GM12891 (cell line): ENCODE measurements at places on chromosomes 11 and 22.

- peak; percentile 39 for DNase-seq
Measured at GRCh38 chr11:9250139-9250582, 15.0 kb downstream of the DENND5A start.

DNA sequence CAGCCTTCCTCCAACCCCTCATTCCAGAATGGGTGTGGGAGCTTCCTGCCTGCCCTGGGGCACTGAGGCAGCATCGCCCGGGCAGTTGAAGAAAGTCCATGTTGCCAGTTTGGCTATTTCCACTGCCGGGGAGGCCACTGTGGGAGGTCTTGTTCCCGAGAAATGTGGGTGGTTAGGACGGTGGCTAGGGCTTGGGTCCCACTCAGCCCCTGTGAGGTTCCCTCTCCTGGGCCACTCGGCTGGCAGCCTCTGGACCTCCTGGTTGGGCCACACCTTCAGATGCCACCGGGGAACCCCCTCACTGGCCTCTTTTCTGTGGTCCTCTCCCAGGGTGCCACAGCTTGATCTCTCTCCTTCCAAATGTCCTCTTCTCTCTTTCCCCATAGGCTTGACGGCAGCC lies 5.1 kb upstream of the PPP6R3 start:
- no peak for DNase-seq

DNA sequence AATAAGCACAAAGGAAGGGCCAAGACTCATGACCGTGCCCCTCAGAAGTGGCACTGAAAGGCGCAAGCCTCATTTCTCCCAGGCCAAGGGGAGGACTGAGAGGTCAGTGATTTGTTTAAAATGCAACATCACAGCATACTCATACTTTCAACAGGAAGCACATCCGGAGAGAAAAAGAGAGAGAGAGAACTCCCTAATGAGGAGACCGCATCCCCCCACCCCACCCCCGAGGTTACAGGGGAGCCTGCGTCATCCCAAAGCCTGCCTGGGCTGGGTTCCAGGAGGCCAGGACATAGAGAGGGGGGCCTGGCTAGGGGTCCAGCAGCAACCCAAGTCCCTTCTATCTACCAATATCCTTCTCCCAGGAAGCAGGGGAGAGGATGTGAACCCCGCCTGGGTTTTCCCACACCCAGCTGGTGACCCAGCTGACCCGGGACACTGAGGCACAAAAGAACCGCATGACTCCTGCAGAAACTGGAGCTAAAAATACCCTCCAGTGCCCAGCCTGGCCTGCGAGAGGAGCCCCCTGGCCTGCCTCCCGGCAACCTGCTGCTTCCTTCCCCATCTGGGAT lies 3.8 kb downstream of the CSNK1E start:
- DNase-seq, result no peak

- DNase-seq, result no peak
Measured at GRCh38 chr11:117489999-117490679, 162.5 kb downstream of the CEP164 start.

- no peak for DNase-seq
Measured at GRCh38 chr11:12200991-12201985, 90.9 kb downstream of the MICAL2 start.

GRCh38 chr11:69138265-69138664 lies 17.5 kb upstream of the SMIM38 start:
- DNase-seq, result no peak

GRCh38 chr11:69718912-69719311 lies 15.1 kb upstream of the FGF19 start:
- DNase-seq, result no peak

- no peak for DNase-seq
Measured at GRCh38 chr11:4863876-4864275, 14.9 kb upstream of the OR51S1 start.

DNA sequence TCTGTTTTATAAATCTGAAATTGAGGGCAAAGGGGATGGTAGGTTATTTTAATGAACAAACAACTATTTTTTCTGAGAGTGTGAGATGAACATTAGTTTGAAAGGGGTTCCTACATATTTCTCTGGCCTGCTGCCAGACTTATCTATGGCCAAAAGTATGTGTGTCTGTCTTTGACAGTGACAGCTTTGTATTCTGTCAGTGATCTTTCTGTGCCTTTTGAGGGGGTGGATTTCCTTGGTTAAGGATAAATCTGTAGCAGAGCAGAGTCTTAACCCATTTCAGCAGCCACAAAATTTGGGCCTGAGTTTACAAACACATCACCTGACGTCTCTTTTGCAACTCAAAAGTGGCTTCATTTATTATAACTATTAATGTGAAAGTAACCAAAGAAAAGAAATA lies 30.9 kb downstream of the ZFTA start:
- DNase-seq, result no peak

- no peak for DNase-seq
Measured at GRCh38 chr11:10657308-10658271, 36.0 kb downstream of the IRAG1 start.

DNA sequence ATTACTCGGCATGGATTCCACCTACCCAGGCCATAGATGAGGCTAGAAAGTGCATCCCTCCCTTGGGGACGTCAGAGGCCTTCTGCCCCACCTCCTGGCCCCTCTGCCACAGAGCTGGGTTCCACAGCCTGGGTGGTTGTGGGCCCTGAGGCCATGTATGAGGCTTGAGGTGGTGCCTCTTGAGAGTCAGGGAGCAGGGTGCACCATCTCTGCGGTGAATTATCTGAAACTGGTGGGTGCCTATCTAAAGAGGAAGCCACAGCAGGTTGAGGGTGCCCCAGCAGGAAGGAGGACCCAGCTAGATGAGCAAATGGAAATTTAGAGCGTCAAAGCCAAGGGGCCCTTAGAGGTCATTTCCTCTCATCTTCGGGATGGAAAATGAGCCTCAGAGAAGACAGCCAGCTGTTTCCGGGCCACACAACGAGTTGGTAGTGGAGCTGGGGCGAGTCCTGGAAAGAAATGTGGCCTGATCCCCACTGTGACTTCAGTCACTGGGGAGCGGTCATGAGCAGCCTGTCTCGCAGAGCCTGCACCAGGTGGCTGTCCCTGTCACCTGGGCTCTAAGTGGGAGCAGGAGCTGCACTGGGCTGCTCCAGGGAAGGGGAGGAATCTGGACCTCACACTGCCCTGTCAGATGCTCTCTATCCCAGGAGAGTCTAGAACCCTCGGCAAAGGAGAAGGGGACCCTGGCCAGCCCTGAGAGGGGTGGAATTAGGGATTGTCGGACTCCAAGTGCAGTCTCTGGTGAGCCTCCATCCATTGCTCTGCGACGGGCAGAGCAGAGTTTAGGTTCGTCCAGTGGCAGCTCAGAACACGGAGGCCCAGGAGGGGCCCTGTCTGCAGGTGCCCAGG lies 7.3 kb downstream of the ADORA2A start:
- peak; percentile 68 for DNase-seq

DNA sequence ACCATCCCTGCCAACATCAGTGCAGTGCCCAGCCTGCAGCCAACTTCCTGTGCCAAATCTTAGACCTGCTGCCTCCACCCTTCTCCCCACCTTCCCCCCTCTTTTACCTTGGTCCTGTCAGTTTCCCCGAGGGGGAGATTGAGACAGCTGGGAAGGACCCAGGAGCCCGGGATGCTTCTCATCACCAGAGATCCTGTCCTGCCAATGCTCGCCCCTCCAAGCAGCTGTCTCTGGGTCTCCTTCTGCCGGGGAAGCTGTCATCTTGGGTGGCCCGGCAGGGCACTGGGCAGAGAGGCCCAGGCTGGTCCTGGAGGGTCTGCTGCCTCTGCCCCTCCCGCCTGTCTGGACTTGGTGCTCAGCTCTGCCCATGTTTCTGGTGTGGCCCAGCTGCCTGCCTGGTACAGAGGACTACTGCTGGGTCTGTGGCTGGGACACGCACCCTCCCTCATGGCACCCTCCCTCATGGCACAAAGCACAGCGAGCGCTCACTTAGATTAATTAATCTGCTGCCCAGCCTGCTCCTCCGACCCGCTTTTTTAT lies 60.4 kb upstream of the THY1 start:
- DNase-seq, result no peak

GRCh38 chr11:116771935-116772334 lies 852 bp downstream of the BUD13 start:
- DNase-seq, result no peak

DNA sequence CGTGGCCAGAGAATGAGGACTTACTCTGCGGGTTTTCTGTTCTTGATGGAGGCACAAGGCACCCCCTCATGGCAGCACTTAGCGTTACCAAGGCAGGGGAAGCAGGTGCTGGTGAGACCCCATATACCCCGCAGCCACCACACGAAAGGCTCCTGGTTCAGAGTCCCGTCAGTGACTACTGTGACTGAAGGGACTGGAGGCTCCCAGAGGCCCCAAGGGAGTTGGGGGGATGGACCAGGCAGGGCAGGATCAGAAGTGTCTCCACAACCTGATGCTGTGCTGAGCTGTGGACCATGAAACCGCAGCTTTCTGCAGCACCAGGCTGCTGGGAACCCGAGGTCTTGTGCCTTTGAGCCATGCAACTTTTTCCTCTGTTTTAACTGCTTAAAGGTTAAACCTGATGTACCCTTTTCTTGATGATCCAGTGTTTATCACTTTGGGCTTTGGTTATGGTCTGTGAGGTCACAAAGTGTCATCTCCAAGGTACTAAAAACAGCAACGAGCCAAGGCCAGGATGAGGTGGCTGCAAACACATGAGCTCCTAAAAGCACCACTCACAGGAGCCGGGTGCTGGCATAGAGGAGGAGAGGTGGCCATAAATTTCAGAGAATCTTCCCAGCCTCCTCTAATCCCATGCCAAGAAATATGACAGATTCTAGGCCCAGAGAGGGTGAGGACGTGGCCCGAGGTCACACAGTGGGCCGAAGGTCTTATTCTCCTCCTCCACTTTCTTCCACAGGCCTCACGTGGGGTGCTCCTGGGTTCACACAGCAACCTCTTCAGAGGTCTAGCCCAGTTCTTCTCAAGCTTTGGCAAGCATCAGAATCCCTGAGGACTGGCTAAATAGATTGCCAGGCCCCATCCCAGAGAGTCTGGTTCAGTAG lies 4.2 kb upstream of the LRRC32 start:
- DNase-seq, result no peak

GRCh38 chr11:66787934-66788758 lies 55.1 kb upstream of the RCE1 start:
- no peak for DNase-seq

DNA sequence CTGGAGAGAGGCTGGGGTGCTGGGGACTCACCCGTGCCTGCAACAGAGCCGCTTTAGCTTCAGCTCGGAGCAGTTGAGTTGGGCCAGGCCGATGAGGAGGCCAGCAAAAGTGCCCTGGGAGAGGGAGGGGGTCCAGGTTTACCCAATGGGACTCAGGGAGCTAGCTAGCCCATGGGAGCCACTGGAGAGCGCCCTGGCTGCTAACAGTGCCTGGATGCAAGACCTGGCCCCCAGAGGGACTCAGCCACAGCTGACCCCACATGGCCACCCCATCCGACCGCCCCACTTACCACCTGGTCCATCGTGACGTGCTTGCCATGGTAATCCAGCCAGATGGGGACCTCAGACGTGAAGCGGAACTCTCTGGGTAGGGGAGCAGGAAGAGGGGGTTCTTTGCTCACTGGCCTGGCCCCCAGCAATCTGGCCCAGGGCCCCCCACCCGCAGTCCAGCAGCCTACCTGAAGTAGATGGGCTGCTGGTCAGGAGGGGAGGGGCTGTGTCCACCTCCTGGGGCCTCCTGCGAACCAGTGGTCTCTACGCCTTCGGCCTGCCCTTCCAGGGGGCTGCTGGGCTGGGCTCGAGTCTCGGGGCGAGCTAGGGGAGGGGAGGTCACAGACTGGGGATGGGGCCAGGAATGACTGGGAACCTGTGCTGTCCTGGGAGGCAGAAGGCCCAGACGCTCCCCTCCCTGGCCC lies 19.1 kb upstream of the EHD1 start:
- no peak for DNase-seq

- DNase-seq, result peak; percentile 70
Measured at GRCh38 chr11:77191823-77192495, 63.9 kb downstream of the MYO7A start.

GRCh38 chr22:43838161-43838560 lies 24.2 kb downstream of the SULT4A1 start:
- DNase-seq, result no peak

DNA sequence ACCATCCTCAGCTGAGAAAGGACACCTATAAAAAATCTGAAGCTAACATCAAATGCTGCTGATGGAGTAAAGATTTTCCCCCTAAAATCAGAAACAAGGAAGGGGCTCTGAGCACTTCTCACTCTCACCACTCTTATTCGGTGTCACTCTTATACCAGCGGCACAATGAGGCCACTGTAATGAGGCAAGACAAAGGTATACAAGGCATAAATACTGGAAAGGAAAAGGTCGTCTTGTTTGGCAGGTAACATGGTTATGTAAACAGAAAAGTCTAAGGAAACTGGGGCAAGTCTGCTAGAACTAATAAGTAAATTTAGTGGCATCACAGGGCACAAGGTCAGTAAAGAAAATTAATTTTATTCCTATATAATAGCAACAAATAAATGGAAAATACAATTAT lies 8.1 kb upstream of the MOB2 start:
- DNase-seq, result no peak

- DNase-seq, result no peak
Measured at GRCh38 chr22:33051960-33052839, 6.0 kb downstream of the SYN3 start.

DNA sequence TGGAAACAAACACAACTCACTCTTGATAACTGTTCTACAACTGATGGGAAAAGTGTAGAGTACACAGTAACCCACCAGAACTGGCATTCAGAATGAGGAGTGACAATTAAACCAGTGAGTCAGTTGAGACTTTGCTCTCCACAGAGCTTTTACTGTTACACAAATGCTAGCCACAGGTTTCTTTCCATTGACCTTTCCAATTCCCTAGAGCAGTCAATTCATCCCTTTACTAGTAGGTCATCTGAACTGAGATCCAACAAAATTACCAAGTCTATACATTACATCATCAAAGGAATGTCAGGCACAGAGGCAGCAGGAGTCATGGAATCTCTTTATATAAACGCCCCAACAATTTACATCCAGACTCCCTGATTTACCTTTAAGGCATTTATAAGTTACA lies 65.9 kb downstream of the PHF21A start:
- no peak for DNase-seq

- no peak for DNase-seq
Measured at GRCh38 chr11:115462004-115462541, 42.1 kb downstream of the CADM1 start.

GRCh38 chr11:36791957-36792356 lies 193.9 kb upstream of the RAG2 start:
- DNase-seq, result no peak

DNA sequence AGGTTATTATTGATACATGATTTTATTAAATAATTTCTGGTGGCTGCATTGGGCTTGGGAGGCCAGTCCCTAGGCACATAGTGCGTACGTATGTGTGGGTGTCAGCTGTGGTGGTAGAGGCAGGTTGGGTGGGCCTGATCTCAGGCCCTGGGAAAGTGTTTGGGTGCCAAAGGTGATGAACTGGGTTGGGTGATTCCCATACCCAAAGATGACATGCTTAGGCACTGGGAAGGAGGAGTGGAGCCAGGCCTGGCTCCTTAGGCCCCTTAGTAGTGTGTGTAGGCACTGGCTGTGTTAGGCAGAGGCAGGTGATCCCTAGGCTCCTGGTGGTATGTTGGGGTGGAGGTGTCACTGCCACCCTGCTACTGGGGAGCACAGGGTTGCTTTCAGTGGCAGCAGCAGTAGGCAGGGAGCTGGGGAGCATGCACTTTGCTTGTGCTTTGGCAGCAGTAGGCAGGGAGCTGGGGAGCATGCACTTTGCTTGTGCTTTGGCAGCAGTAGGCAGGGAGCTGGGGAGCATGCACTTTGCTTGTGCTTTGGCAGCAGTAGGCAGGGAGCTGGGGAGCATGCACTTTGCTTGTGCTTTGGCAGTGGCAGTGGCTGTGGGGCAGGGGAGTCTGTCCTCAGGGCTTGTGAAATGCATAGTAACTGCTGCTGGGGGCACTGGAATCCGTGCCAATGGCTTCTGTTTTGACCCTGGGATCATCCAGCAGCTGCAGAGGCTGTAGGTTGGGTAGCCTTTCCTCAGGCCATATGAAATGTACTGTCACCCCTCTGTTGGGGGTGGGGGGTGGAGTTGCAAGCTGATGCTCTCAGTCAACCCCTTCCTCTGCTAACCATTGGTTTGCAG lies 84.4 kb downstream of the RRM1 start:
- no peak for DNase-seq
